GM04503 (cell line): ENCODE measurements at places on chromosomes 12 and 14.

GRCh38 chr14:30855345-30856037 lies 18.9 kb upstream of the COCH start:
- no peak for DNase-seq

- DNase-seq = no peak
Observed at GRCh38 chr12:45314770-45315169, 98.9 kb downstream of the ANO6 start.

- DNase-seq = no peak
Observed at GRCh38 chr12:121297435-121297991, 1.0 kb upstream of the CAMKK2 start.

DNA sequence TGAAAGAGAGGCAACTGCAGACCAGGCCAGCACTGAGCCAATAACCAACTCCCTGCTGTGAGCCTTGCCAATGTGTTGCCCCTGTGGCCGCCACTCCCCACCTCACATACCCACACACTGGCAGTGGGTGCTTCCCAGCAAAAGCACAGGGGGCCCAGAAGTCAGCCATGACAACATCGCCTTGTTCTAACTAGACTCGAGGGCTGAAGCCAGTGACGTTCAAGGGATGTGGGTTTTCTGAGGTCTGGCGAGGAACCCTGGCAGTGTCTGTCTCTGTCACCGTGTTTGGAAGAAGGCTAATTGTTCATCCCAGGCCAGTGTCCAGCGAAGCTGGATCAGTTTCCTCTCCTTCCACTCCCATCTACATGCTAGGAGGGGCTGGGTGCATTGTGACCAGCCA lies 311.8 kb upstream of the AMIGO2 start:
- DNase-seq = no peak

GRCh38 chr14:72790887-72791566 lies 102.9 kb downstream of the DPF3 start:
- DNase-seq = no peak

DNA sequence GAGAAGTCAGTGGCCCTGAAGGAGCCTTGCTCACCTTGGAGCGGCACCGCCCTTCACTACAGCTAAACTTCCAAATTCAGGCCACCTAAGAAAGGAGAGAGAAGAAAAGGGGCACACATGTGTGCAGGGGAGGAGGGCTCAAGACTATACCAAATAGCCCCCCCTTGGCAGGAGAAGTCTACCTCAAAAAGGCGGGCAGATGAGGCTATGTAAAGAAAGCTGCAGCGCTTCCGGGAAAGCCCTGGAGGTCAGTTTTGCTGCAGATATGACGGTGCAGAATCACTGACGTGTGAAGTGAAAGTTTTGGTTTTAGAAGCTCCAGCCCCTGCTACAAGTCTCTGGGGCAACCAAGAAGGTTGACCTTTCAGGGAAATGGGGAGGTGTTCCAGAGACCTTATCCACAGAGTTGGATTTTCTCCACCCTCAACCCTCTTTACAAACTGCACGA lies 48.2 kb upstream of the PNMA1 start:
- no peak for DNase-seq

- DNase-seq = no peak
Observed at GRCh38 chr12:98769068-98769467, 124.0 kb downstream of the APAF1 start.

DNA sequence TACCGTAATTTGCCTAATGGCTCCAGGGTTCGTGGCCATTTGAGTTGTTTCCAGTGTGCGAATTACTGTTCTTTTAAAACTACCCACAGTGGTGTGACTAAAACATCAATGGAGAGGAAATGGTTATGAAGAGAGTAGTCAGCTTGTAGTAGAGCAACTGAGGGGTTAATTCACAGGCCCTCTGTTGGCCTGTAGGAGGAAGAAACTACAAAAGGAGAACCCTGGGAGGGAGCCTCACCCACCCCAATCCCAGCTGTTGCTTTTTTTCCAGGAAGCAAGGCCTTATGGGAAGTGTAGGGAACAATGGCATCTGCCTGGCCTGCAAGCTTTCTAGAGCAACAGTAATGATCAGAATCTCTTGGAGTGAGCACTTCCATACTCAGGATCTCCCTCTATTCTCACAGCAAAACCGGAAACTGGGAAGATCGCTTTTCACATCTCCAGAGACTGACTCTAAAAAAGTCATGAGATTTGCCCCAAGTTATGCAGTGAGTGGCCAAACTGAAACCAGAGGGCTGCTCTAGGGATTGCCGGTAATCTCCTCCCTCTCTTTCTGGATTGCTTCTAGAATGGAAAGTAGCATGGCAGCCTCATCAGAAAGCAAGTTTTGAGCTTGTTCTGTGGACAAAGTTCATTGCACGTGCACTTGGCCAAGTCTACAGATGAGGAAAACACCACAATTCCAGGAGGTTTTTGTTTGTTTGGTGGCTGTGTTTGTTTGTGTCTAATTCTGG lies 125.3 kb upstream of the PWP1 start:
- no peak for DNase-seq

GRCh38 chr14:23137192-23137812 lies 18.2 kb upstream of the CEBPE start:
- no peak for DNase-seq

GRCh38 chr14:67514650-67515385 lies 18.3 kb upstream of the PLEKHH1 start:
- DNase-seq = no peak

- DNase-seq = peak; percentile 59
Observed at GRCh38 chr12:27179400-27180214, 64.5 kb upstream of the STK38L start.

- no peak for DNase-seq
Observed at GRCh38 chr12:47882781-47883546, 21.8 kb downstream of the VDR start.

GRCh38 chr14:92217936-92218335 lies 96.2 kb downstream of the CPSF2 start:
- DNase-seq = peak; percentile 21

- peak; percentile 70 for DNase-seq
Observed at GRCh38 chr12:89450907-89451306, 73.7 kb downstream of the GALNT4 start.

DNA sequence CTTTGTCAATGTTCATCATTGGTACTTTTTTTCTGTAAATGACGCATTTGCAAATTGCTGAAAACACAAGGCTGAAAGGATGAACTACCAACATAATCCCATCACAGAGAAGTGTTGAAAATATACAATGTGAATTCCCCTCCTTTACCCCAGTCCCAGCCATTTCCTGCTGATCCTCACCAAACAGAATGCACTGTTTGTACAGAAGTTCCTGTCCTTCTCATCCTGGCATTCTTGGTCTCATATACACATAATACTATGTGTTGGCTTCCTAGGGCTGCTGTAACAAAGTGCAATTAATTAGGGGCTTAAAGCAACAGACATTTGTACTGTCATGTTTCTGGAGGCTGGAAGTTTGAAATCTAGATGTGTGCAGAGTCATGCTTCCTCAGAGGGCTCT lies 836.2 kb upstream of the MGAT4C start:
- DNase-seq = no peak

GRCh38 chr14:24252289-24253124 lies 10.1 kb upstream of the TINF2 start:
- no peak for DNase-seq

DNA sequence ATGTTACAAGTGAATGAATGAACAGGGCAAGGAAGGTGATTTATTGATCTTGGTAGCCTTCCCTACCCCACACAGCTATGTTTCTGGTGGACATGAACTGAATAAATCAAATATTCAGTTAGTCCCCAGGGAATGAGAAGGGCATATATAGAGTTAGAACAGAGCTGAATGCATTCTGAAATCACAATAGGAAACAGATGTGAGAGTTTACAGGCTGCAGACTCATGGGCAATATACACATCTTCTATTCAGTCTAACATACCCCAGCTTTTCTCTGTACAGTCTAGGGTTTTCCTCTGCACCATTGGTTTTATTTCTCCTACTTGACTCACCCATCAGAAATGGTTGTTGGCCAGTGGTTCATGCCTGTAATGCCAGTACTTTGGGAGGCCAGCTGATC lies 7.3 kb upstream of the STX2 start:
- DNase-seq = peak; percentile 76

- no peak for DNase-seq
Observed at GRCh38 chr12:81610955-81611889, 147.9 kb downstream of the PPFIA2 start.

DNA sequence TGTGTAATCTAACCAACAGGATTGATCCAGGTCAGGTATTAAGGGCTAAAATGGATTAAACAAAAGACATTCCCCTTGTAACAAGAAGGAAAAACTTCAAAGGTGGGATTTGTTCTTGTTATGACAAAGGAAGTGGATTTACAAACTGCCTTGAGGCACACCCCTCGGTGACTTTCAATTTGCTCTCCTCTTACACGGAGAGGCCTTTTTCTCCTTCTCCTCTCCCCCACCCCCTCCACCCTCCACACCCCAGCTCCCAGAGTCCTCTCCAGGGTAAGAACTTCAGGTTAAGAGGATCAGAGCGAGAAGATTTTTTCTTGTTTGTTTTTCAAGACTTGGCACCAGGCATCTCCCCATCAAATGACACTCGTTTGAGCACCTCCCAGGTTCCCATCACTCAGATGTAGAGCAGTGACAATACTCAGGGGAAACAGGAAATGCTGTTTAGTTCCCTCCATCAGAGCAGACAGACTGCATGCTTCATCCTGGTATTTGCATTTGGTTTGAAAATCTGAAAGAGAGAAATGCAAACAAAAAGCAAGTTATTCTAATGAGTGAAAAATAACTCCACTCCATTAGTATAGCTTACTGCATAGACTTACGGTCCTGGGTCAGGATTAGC lies 77.6 kb upstream of the TMEM260 start:
- DNase-seq = no peak

DNA sequence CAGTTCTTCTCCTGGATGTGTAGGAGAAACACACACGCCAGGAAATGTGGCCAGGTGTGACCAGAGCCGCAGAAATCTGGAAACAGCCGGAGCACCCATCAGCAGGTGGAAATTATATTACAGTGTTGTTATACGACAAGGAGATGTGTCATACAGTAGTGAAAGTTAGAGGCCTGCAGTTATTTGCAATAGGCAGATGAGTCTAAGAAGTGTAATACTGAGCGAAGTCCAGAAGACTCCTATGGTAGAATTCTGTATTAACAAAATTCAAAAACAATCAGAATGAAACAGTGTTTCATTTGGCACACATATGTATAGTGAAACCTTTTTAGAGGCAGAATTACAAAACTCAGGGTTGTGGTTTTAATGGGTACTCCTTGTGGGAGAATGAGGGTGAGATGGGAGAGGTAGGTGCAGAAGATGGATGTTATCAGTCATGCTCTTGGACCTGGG lies 39.3 kb upstream of the AMN start:
- no peak for DNase-seq

GRCh38 chr14:98018628-98019027 lies 1221.4 kb downstream of the VRK1 start:
- DNase-seq = no peak

- no peak for DNase-seq
Observed at GRCh38 chr12:51458635-51459034, 34.0 kb downstream of the SLC4A8 start.

DNA sequence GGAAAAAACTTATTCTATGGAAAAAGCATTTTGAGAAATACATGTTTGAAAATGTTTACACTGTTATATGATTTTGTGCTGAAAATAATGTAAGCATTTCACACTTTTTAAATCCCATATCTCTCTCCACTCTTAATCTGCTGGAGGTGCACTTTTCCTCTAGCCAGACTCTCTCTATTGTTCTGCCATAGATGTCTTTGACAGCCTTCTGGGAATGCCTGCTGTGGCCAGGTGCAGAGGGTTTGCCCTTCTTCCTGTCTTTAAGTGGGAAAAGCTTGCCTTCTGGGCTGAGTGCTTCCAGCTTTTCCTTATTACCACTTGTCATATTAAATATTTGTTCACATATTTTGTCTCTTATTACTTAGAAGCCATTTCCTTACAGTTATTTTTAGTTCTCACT lies 60.1 kb upstream of the PPM1H start:
- no peak for DNase-seq

DNA sequence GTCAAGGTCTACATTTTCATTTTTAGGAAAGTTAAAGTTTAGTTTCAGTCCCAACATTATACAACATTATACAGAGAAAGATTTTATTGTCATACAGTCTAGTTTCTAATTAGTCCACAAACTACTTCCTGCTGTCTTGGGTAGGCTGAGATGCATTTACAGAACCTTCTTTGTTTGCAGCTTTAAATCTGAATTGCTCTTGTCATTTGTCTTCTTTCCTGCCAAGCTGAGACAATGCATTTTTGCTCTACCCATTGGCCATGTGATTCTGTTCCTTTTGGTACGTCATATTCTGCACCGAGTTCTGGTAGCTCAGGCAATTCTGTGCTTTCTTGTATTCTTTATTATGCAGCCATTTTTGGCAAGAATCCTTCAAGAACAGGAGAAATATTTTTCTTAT lies 228.5 kb downstream of the ATP23 start:
- no peak for DNase-seq

- DNase-seq = no peak
Observed at GRCh38 chr14:41608681-41609390, 2.2 kb downstream of the LRFN5 start.

GRCh38 chr12:109963743-109964429 lies 32.3 kb downstream of the GIT2 start:
- no peak for DNase-seq

GRCh38 chr12:27163048-27163715 lies 80.8 kb upstream of the C12orf71 start:
- DNase-seq = no peak

- DNase-seq = no peak
Observed at GRCh38 chr14:71780075-71780474, 152.2 kb upstream of the RGS6 start.

GRCh38 chr14:88016768-88017167 lies 11.8 kb downstream of the GPR65 start:
- no peak for DNase-seq

DNA sequence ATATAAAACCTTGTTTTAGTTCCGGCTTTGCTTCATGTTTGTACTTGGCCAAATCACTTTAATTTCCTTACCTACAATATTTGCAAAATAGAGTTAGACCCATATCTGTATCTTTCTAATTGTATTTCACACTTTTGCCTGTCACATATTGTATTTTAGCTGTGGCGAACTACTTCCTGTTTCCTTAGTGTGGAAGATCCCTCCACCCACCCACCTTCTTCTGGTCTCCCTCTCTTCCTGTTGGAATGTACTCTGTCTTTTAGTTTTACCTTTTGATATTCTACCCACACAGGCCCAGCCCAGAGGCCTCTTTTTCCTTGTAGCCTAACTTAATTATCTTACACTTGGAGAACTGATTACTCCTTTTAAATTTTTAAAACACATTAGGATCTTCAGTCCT lies 78.2 kb downstream of the SCN8A start:
- DNase-seq = no peak

GRCh38 chr12:47896633-47897032 lies 8.2 kb downstream of the VDR start:
- DNase-seq = no peak

GRCh38 chr14:60999536-60999935 lies 18.5 kb downstream of the SLC38A6 start:
- DNase-seq = no peak

GRCh38 chr14:77313371-77313770 lies 7.3 kb downstream of the POMT2 start:
- no peak for DNase-seq
